ENCODE measurements at places on chromosomes 11 and 22.
A peak's percentile ranks its signal among the peaks of the same experiment; 100 is the strongest.

GRCh38 chr22:35561796-35562526 is 21.3 kb downstream of the RASD2 start:
- DNase-seq: peak; percentile 46

- DNase-seq: no peak
Observed at GRCh38 chr11:57775491-57775890, 13.9 kb downstream of the CTNND1 start.

DNA sequence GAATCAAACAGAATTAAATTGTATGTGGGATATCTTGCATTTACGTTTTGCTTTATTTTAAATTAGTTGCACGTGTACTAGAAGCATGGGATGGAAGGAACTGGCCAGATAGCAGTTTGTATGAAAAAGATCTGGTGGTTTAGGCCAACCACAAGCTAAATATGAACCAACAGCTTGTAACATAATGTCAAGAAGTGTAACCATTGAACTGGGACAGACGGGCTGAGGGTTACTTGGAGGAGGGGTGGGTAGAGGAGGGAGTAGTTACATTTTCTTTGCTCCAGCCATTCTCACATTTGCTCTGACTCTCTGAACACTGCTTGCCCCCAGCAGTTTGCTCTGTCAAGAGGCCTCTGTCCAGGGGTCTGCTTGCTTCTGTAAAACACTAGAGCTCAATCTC is 31.7 kb upstream of the CXCR5 start:
- no peak for DNase-seq

GRCh38 chr22:42820045-42820763 is 36.9 kb downstream of the ARFGAP3 start:
- peak; percentile 82 for DNase-seq

GRCh38 chr11:29251738-29252137 is 765.1 kb downstream of the KCNA4 start:
- DNase-seq: no peak

GRCh38 chr11:68454767-68455166 is 5.8 kb upstream of the PPP6R3 start:
- DNase-seq: no peak

DNA sequence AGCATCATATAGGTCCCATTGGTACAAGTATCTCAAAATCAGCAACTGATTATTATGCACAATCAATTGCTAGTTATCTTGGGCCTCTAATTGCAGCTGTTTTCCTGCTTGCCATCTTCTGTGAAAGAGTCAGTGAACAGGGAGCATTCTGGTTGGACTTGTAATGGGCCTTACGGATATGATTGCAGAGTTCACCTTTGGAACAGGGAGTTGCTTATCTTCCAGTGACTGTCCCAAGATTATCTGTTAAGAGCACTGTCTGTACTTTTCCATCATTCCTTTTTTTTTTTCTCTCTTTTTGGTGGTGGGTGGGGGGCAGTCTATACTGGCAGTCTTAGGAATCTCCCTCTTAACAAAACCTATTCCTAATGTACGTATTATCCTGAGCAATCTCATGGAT is 17.8 kb downstream of the OR8G5 start:
- no peak for DNase-seq

DNA sequence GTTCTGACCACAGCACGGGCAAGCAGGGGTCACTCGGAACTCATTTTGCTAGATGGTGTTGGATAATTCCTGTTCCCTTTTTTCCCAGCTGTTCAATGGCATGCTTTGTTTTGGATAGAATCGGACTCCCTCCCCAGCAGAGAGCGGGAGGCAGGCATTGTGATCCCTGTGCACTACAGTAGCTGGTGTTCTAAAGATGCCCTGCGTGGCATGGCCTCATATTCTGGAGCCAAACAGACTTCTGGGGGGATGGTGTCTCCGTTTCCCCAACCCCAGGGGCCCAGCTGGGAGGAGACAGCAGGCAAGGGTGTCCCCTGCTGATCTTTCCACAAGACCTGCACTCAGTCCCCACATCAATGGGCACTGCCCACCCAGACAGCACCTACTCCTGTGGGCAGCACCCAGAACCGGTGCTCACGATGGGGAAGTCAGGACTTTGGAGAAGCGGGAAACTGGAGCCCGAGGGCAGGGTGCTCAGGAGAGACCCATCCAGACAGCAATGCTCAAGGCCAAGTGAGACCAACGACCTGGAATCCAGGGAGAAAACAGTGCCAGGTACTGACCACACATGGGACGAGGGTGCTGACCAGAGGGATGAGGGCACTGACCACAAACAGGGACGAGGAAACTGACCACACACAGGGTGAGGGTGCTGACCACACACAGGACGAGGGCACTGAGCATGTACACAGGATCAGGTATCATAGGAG is 934.9 kb downstream of the BRD1 start:
- no peak for DNase-seq

DNA sequence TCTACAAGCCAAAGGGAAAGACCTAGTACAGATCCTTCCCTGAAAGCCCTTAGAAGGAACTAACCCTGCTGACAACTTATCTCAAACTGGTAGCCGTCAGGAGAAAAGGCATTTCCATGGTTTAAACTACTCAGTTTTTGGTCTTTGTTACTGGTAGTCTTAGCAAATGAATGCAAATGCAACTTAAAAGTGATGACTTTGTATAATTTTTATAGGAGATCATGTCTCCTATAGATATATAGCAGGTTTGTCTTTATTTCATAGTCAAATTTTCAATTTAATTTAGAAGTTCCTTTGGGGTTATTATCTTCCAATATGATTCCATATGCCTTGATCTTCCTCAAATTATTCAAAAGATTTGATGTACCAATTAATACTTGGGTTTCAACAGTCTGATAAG is 1173.0 kb upstream of the CNTN5 start:
- no peak for DNase-seq

GRCh38 chr22:42604403-42604802 is 10.3 kb downstream of the POLDIP3 start:
- DNase-seq: no peak

DNA sequence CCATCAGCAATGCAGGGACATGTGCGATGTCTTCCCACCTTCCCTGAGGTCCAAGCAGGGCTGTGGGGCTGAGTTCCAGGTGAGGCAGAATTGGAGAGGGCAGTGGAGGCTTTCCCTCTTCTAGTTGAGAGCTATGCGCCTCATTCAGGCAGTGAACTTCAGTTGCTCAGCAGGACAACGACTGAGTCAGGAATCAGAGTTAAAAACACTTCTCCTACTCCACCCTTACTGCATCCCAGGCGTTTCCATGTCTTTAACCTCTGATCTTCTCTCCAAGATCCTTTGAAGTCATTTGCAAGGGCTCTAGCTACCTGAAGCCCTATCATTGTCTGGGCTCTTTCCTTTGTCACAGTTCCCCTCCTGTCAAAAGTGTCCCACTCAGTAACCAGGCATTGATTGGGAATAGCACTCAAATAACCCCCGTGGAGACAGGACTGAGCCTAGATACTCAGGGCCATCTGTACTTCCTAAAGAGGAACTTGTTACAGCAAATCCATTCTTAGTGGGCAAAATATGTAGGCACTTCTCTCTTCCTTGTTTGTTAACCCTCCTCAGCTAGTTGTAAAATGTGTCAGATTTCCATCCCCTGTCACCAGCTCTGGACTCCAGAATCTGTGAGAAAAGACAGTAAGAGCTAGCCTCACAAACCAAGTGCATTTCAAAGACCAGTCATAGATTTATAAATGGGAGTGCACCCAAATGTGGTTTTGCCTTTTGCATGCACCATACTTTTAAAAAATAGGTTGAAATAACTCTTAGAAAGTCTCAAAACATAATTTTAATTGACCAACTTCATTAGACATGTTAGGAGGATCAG is 72.5 kb upstream of the MYO18B start:
- no peak for DNase-seq

- no peak for DNase-seq
Observed at GRCh38 chr11:2684581-2684980, 15.2 kb downstream of the KCNQ1OT1 start.

- no peak for DNase-seq
Observed at GRCh38 chr11:80281194-80281593, 840.4 kb upstream of the TENM4 start.

GRCh38 chr11:125591649-125592304 is 875 bp upstream of the STT3A start:
- DNase-seq: peak; percentile 38

DNA sequence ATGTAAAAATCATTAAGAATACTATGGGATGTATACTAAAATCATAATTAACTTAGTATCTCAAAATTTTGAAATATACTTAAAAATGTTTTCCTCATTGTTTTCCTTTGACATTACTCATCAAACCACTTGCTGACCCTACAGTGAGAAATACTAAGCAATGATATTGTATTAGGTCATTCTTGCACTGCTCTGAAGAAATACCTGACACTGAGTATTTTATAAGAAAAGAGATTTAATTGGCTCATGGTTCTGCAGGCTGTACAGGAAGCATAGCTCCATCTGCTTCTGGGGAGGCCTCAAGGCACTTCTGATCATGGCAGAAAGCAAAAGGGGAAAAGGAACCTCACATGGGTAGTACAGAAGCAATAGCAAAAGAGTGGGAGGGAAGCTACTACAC is 950.9 kb upstream of the CHORDC1 start:
- no peak for DNase-seq

- DNase-seq: no peak
Observed at GRCh38 chr11:75244052-75244814, 3.7 kb downstream of the TPBGL start.

DNA sequence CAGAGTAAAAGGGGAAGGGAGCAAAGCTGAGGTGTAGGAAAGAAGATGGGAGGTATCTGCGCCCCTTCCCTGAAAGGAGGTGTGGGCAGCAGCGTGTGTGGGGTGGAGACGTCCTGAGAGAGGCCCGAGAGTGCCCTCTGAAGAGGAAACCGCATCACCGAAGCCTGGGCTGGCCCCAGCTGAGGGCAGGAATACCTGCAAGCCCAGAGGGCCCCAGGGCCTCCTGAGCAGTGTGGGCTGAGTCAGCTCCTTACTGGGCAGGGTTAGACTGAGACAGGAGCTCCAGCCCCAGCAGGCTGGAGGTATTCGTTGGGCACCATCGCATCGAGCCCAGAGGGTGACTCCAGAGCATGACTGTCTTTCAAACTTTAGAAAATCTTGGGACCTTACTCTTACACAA is 534.0 kb upstream of the B3GAT1 start:
- no peak for DNase-seq

GRCh38 chr22:40232624-40233023 is 54.9 kb downstream of the TNRC6B start:
- no peak for DNase-seq

DNA sequence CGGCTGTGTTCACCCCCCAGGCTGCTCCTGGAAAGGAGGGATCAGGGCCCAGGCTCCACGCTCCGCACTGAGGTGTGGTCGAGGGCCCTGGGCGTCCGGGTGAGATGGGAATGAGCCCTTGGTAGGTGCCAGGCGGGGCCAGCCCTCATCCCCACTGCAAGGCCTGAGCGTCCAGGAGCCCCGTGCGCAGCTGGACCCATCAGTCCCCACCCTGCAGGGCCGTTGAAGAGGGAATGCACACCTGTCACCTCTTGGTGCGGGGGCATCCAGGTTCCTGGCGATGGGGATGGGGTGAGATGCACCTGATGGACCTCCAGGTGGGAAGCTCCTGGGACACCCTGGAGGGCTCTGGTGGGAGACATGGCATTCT is 72.2 kb downstream of the KCNQ1 start:
- no peak for DNase-seq

GRCh38 chr11:120681434-120682331 is 170.1 kb downstream of the GRIK4 start:
- DNase-seq: no peak

DNA sequence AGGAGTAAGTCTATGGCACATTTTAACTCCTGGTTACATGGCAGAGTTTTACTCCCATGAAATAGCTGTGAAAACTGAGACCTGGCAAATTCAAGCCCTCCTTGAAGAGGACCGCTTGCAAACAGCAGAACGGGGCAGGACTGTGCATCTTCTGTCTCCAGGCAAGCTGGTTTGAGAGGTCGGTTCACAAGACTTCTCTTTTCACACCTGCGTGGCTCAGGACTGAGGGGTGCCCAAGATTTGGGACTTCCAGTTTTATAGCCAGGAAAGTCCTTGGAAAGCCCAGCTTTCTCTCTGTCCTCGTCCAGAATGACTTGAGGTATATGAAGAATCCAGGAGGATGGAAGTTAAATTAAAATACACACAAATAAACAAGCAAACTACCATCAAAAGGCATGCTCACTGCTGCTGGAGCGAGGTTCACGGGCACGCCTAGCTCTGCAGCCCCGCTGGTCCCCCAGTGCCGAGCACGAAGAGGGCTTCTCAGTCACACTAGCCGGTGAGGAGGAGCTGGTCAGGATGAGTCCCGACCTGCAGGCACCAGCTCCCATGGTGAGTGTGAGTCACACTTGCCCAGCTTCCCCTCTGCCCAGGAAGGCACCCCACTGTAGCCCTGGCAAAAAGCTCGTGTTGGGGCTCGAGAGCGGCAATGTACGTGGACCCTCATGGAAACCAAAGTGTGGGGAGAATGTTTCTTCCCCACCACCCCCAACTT is 1382.4 kb downstream of the BRD1 start:
- no peak for DNase-seq

GRCh38 chr22:40572976-40573375 is 63.5 kb downstream of the MRTFA start:
- DNase-seq: peak; percentile 47

DNA sequence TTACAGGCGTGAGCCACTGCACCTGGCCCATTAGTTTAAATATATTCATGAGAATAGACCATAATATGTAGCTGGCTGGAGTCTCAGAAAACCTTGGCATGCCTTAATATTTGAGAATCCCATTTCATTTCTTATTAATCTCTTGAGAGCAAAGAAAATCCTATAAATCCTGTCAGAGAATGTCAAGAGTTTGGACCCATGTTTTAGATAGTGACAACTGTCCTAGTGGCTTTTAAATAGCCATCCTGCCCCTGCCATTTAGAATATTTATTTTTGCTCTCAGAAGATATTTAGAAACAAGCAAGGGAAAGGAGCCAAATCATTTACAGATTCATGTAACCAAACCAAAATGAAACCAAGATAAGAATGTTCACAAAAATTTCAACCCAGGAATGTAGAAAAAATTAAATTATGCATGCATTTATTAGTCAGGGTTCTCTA is 107.2 kb downstream of the SWAP70 start:
- DNase-seq: no peak

DNA sequence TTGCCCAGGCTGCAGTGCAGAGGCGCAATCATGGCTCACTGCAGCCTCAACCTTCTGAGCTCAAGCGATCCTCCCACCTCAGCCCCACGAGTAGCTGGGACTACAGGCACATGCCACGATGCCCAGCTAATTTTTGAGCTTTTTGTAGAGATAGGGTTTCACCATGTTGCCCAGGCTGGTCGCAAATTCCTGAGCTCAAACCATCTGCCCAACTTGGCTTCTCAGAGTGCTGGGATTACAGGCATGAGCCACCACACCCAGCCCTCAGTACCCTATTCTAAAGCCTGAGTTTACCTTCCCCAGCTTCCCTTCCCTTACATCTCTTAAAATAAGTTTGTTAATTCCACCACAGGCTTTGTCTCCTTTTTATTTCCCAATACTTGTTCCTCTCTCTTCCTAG is 59.1 kb downstream of the AMBRA1 start:
- no peak for DNase-seq

DNA sequence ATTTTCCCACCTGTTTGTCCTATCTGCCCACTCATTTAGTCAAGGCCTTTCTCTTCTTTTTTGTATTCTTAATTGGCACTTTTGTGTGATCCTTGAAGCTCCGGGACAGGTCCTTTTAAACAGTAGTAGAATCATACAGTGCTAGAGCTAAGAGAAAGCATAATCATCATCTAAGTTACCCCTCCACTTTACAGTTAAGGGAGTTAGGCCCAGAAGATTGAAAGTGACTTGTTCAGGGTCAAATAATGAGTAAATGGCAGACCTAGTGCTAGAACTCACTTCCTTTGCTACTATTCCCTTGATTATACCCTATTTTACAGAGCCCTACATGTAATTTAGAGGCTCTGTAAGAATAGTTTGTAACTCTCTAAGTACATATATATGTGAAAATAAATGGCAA is 2.5 kb downstream of the USP47 start:
- no peak for DNase-seq

- DNase-seq: no peak
Observed at GRCh38 chr11:103924166-103925013, 112.0 kb upstream of the DDI1 start.

Measured in fibroblast of villous mesenchyme (primary cell).